Pancreas (tissue), 10 donors: ENCODE measurements at places on chromosomes 3 and 15. TPM values are rescaled to one million over a fixed set of nuclear protein-coding genes. Genes with fewer than 3 reads are reported as not detected.
A peak's percentile ranks its signal among the peaks of the same experiment; 100 is the strongest.

Gene FEZF2
- polyA plus RNA-seq: not detected

Gene ASB14
- polyA plus RNA-seq: 0.11 TPM

- DNase-seq: no peak
- H3K27ac ChIP-seq: no peak overlapping the region
- H3K36me3 ChIP-seq: no peaks in the 10 kb centered on the region
- peaks cover 4% of the 10 kb centered on the region for H3K4me1 ChIP-seq
- no peaks in the 10 kb centered on the region for H3K27me3 ChIP-seq
Measured at GRCh38 chr3:30221619-30222018, 384.8 kb upstream of the TGFBR2 start.

- H3K4me3 ChIP-seq: no peak overlapping the region
- H3K36me3 ChIP-seq: no peaks in the 10 kb centered on the region
- no peaks in the 10 kb centered on the region for H3K27me3 ChIP-seq
- H3K27ac ChIP-seq: no peak overlapping the region
Measured at GRCh38 chr3:185024966-185025365, 127.9 kb downstream of the C3orf70 start.

DNA sequence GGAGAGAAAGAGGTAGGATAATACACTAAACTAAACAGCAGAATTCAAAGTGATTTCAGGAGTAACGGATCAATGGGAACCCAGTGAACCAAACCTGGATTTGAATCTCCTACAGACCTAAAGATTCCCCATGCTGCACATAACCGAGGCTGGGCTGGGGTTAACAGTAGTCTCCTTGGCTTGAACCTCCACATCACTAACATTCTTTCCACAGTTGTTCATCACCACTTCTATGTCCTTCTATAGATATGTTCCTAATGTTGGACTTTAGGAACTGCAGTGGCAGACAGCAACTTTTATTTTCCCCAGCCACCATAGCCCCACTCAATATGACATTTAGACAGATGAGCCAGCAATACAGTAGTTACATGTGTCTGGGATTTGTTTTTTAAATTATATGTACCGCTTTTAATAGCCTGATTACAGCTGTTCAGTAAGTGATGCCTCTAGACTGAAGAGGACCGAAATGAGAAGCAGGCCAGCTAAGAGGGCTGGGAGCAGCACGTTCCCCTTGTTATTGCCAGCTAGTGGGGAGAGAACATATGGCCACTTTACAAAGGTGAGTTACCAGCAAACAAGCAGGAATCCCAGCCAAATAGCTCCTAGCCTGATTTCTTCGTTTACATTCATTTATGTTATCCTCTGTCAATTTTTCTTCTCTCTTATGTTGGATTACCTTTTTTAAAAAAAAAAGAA, 472.6 kb upstream of the CDIN1 start:
- H3K4me3 ChIP-seq: no peak overlapping the region
- no peaks in the 10 kb centered on the region for H3K4me1 ChIP-seq
- no peaks in the 10 kb centered on the region for H3K36me3 ChIP-seq
- H3K27me3 ChIP-seq: no peaks in the 10 kb centered on the region

DNA sequence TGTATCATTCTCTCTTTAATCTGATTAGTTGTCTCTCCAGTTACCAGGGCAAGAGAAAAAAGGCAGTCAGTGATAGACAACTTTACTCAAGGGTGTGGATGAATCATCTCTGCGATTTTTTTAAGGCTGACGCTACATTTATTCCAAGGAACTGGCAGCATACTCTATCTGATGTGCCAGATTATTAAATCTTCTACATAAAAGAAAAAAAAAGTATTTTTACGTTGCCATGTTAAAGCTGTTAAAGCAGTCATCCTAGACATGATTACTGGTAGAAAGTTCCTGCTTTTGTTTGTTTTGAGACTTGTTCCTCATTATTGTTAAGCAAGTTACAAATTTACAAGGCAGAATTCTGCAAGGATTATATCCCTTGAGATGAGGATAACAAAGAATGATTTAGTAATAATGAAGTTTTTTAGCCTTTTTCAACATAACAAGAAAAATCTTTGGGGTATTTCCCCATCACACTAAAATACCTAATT, 121.7 kb downstream of the CBLB start:
- no peak for DNase-seq
- H3K27ac ChIP-seq: no peak overlapping the region
- peaks cover 8% of the 10 kb centered on the region for H3K4me1 ChIP-seq
- no peaks in the 10 kb centered on the region for H3K27me3 ChIP-seq

Gene TRIM42
- polyA plus RNA-seq: not detected

Gene GOLGA8F
- not detected for polyA plus RNA-seq

Gene RPP25
- polyA plus RNA-seq: 5.0 TPM

- H3K27ac ChIP-seq: no peak overlapping the region
- DNase-seq: no peak
- no peaks in the 10 kb centered on the region for H3K4me1 ChIP-seq
- no peaks in the 10 kb centered on the region for H3K27me3 ChIP-seq
- no peak overlapping the region for H3K4me3 ChIP-seq
Measured at GRCh38 chr15:58465070-58465469, 33.3 kb downstream of the LIPC start.

DNA sequence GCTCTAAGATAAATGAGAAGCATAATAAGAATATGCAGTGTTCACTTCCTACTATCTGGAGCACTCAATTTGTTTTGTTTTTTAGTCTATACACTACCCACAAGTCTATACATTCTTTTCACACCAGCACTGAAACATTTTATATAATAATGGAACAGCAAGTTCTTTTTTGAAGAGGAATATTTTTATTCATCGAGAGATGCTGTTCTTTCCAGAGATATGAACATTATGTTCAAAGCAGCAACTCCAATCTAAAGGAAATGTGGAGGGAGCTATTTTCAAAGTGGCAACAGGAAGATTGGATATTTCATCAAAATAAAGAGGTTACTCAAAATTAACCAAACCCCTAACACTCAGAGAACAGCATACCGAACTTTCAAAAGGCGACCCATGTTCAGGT, 16.4 kb upstream of the PYDC2 start:
- H3K36me3 ChIP-seq: no peaks in the 10 kb centered on the region
- H3K4me3 ChIP-seq: no peak overlapping the region
- no peaks in the 10 kb centered on the region for H3K27me3 ChIP-seq
- DNase-seq: no peak

Gene GPR27
- polyA plus RNA-seq: 1.4 TPM

- no peak overlapping the region for H3K27ac ChIP-seq
- no peak overlapping the region for H3K4me3 ChIP-seq
- DNase-seq: no peak
- H3K27me3 ChIP-seq: no peaks in the 10 kb centered on the region
- peaks cover 6% of the 10 kb centered on the region for H3K4me1 ChIP-seq
- no peaks in the 10 kb centered on the region for H3K36me3 ChIP-seq
Measured at GRCh38 chr15:72180761-72181324, 16.7 kb downstream of the GRAMD2A start.

GRCh38 chr3:94101860-94102259, 39.0 kb downstream of the NSUN3 start:
- no peak for DNase-seq
- H3K27ac ChIP-seq: no peak overlapping the region
- H3K36me3 ChIP-seq: peaks cover 10% of the 10 kb centered on the region
- no peaks in the 10 kb centered on the region for H3K27me3 ChIP-seq
- H3K4me1 ChIP-seq: no peaks in the 10 kb centered on the region

Gene UBA7
- polyA plus RNA-seq: 86.2 TPM

Gene CCR3
- not detected for polyA plus RNA-seq

DNA sequence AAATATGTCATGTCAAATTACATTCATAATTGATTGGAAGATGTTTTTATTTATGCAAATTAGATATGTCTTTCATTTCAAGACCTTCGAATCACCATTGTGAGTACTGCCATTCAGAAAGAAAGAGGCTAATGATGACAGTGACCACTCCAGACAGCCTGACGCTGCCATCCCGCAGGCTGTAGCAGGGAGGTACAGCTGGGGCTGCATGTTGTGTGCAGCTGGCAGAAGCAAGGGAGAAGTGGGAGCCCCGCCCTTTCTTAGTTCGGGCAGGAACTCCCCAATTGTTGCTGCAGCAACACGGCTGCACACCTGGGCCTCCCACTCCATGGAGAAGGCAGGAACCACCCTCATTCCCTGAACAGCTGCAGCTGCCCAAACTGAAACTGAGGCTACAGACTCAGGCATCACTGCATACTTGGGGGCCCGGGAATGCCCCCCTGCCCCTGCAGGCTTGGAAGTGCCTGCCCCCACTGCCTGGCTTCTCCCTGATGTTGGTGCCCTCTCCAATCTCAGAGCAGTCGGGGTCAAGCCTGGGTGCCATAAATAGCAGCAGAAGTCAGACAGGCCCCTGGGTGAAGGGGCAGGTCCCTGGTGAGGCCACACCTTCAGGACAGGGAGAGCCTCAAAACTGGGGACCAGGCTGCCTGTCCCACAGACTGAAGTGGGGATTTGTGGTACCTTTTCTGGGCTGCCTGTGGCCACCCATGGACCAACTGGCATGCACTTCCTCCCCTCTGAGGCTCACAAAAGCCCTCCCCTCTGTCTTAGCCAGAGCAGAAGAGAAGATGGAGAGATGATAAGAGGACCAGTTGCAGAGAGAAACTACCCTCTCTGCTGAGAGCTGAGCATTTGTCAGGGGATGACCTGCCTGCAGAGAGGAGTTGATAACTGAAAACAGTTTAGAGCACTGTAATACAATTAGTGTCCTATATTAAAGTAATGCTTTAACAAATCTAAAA, 964.6 kb downstream of the SI start:
- no peak overlapping the region for H3K4me3 ChIP-seq
- H3K4me1 ChIP-seq: no peaks in the 10 kb centered on the region
- H3K27me3 ChIP-seq: no peaks in the 10 kb centered on the region
- no peak overlapping the region for H3K27ac ChIP-seq
- DNase-seq: no peak
- H3K36me3 ChIP-seq: no peaks in the 10 kb centered on the region

Gene CYP11A1
- 0.09 TPM for polyA plus RNA-seq

- H3K27ac ChIP-seq: peak overlapping the region; percentile 95
- peak overlapping the region; percentile 33 for H3K4me3 ChIP-seq
- H3K4me1 ChIP-seq: peaks cover 58% of the 10 kb centered on the region
- no peaks in the 10 kb centered on the region for H3K27me3 ChIP-seq
- DNase-seq: no peak
Measured at GRCh38 chr3:71062952-71063772, 520.4 kb downstream of the FOXP1 start.

Gene CYP1A2
- polyA plus RNA-seq: not detected

DNA sequence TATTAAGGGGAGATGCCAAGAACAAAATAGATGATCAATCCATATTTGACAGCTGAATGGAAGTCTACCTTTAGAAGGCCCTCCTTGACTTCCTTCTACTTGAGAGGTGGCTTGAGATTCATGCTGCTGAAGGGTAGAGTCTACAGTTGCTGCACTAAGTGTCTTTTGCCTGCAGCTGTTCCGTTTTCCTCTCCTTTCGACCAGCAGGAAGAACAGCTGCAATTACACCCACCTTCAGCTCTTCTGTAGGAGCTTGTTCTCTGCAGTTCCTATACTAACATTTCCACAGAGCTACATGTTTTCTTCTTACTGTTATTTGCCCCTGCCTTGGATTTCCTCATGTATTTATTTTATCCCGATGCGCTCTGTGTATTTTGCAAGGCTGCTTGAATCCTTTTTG, 79.1 kb downstream of the ARRDC4 start:
- no peaks in the 10 kb centered on the region for H3K36me3 ChIP-seq
- H3K4me1 ChIP-seq: no peaks in the 10 kb centered on the region
- DNase-seq: no peak
- H3K27me3 ChIP-seq: no peaks in the 10 kb centered on the region

Gene PRSS50
- polyA plus RNA-seq: 2.2 TPM

DNA sequence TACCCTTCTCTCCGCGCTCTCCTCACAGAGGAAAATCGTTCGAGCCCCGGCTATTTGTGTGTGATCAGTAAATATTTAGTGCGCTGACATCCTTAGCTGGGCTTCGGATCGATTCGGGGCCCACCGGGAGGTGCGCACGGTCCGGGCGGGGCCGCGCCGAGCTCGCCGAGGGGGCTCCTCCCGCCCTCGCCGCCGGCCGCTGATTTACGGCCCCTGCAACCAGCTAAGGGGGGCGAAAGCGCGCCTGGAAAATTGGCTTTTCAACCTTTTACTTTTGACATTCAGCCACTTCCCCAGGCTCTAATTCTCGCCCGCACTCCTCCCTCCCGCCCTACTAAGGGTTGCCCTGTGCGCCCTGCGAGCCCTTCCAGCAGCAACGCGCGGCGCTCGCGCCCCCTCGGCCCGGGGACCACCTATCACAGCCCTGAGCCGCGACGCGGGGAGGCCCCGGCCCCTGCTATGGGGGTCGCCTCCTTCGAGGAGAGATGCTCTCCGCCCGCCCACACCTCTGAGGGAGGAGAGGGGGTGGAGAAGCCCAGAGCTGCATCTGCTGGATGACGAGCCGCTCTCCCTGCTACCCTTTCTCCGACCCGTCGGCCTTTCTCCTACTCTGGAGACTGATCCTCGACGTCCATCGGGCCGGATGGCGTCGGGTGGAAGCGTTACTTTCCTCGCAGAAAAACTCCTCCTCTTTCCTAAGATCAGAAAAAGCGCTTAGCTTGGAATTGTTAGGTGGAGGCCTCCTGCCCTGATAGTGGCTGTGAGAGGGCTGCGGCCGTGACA, 7.8 kb upstream of the NR2F2 start:
- no peaks in the 10 kb centered on the region for H3K36me3 ChIP-seq
- no peaks in the 10 kb centered on the region for H3K4me1 ChIP-seq

DNA sequence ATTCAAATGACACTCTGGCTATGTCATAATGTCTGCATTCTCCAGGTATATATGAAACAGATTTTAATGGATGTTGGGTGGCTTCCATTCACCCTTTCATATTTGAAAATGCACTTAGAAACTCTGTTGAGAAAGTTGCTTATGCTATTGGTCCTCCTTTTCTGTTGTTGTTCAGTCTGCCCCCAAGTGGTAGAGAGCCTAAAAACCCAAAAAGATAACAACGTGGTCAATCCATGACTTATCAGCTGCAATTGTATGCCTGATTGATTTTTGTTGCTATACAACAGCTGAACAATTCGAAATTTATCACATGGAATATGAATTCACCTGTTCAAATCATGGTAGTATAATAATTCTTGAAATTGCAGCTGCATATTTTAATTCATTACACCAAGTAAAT, 279.8 kb downstream of the ROBO2 start:
- no peak overlapping the region for H3K4me3 ChIP-seq
- H3K27me3 ChIP-seq: no peaks in the 10 kb centered on the region
- no peaks in the 10 kb centered on the region for H3K4me1 ChIP-seq
- DNase-seq: no peak

GRCh38 chr15:88073391-88073691, 183.2 kb downstream of the NTRK3 start:
- H3K4me3 ChIP-seq: no peak overlapping the region
- no peaks in the 10 kb centered on the region for H3K36me3 ChIP-seq
- DNase-seq: no peak
- H3K4me1 ChIP-seq: no peaks in the 10 kb centered on the region
- no peaks in the 10 kb centered on the region for H3K27me3 ChIP-seq

GRCh38 chr3:134090031-134090430, 60.3 kb upstream of the SLCO2A1 start:
- H3K27me3 ChIP-seq: no peaks in the 10 kb centered on the region
- no peaks in the 10 kb centered on the region for H3K4me1 ChIP-seq
- no peak overlapping the region for H3K27ac ChIP-seq

Gene CD276
- 30.4 TPM for polyA plus RNA-seq

- no peak for DNase-seq
- no peaks in the 10 kb centered on the region for H3K4me1 ChIP-seq
- no peak overlapping the region for H3K27ac ChIP-seq
- no peak overlapping the region for H3K4me3 ChIP-seq
Measured at GRCh38 chr15:38398134-38398533, 55.8 kb upstream of the FAM98B start.
